ENCODE measurements at places on chromosomes 12 and 14.

DNA sequence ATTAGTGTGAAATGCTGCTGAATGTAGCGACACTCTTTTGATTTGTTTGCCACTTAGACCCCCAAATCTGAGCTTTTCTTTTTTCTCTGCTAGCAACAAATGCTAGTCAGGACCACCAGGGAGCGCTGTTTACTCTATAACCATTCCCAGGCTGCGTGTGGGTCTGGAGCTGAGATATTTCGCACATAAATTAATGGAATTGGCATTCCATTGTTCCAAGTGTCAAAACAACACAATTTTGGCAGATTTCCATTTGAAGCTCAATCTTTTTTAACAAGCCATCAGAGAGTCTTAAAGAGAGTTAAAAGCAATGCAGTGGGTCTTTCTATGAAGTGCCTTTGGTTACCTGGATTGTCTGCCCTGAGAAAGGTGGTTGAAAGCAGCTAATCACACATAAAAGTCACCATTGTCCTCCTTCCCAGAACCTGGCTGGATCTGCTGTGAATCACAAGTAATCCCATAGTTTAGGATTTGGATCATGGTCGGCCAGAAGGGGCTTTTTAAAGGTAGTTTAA lies 7.4 kb upstream of the TMEM132C start:
- DNase-seq: peak; percentile 68

GRCh38 chr14:54691525-54692283 lies 124.8 kb downstream of the SAMD4A start:
- DNase-seq: peak; percentile 63

DNA sequence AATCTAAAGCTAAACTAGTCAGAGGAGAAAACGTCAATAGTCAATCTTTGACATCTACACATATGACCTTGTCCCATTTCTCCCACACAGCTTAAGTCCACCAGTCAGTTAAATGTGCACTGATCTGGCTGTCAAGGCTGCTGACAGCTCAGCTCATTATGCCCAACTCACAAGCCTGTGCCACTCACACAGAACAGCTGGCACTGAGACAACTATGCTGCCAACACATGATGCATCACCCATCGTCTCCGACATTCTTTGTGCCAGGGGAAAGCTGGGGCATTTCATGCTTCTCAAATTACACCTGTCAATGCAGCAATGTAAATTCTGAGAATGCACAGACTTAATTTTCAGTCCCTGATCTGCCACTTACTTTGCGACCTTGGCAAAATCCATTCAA lies 25.3 kb downstream of the GNS start:
- peak; percentile 74 for DNase-seq

GRCh38 chr12:67449591-67450052 lies 180.5 kb downstream of the CAND1 start:
- no peak for DNase-seq

- no peak for DNase-seq
These were observed 248.1 kb downstream of the DPY19L2 start for GRCh38 chr12:63420206-63420644.

- no peak for DNase-seq
These were observed 43.9 kb upstream of the PCED1B start for GRCh38 chr12:47035484-47035883.

DNA sequence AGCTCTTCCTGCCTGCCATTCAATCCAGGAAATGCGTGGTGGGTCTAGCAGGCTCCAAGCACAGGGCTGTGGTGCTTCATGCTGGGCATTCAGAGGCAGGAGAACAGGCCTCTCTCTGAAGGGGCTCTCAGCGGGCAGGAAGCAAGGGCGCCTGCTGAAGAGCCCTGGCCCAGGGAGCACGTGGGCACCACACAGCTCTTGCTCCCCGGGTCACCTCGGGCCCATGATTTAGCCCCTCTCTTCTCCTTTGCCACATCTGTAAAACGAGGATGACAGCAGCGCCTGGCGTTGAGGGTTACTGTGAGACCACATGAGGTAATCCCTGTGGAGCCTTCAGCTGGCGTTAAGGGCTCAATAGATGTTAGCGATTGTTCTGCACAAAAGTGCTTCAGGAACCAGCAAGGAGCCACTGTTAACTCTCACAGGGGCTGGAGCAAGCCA lies 37.6 kb upstream of the SPTLC2 start:
- DNase-seq: no peak

DNA sequence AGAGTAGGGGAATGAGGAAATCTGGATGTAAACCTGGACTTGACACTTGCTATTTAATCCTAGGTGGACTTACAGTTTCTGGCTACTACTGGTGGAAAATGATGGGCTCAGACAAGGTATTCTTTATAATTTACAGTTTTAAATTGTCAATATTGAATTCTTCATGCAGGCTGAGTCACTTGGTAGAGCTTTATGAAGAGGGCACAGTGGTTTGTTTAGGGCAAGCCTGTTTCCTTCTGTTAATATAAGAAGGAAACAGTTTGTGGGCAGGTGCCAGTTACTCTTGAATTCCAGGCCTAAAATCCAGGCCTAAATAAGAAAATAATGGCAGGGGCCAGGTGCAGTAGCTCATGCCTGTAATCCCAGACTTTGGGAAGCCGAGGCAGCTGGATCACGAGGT lies 355.8 kb upstream of the RGS6 start:
- no peak for DNase-seq

GRCh38 chr14:88426271-88426670 lies 40.8 kb downstream of the SPATA7 start:
- DNase-seq: no peak

- no peak for DNase-seq
These were observed 213.5 kb upstream of the KRR1 start for GRCh38 chr12:75724928-75725312.

DNA sequence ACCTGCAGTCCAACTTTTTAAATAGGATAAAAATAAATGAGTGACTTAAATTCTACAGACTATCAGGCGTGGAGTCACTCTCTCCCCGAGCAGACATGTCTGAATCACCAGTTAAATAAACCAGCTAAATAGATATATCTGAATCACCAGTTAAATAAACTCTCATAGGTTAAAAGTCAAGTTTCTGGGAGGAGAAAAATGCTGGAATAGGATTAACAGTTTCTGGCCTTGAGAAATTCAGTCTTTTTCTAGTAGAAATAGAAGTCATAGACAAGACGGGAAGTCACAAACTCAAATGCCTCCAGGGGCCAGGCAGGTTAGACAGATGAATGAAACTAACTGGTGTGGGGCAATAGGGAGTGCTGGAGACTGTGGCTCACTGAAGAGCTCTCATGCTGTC lies 258.6 kb upstream of the TMEM132C start:
- no peak for DNase-seq

GRCh38 chr12:104910196-104910840 lies 47.8 kb downstream of the SLC41A2 start:
- DNase-seq: no peak

GRCh38 chr12:39443081-39443928 lies at the start of gene KIF21A:
Gene KIF21A (minus strand): TSS chr12:39443120. CDS start chr12:39442970, 150 bp downstream.
- DNase-seq: peak; percentile 94

DNA sequence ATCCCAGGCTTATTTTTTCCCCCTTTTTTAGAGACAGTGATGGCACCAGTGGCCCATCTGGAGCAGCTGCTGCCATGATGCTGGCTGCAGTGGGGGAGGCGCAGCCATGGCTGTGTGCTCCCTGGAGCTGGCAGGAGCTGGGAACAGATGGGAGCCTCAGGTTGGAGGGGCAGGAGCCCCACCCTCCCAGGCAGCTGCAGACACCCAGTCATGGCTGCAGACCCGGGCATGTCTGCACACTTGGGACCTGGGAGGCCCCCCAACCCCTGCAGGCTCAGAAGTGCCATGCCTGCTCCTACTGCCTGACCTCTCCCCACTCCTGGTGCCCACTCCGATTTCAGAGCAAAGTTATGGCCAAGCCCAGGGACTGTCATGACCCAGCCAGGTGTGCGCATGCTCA lies 25.1 kb downstream of the CDKL1 start:
- no peak for DNase-seq

GRCh38 chr14:76201162-76201561 lies 49.4 kb downstream of the GPATCH2L start:
- no peak for DNase-seq

- DNase-seq: no peak
These were observed 24.0 kb downstream of the DHX37 start for GRCh38 chr12:124964836-124965462.

DNA sequence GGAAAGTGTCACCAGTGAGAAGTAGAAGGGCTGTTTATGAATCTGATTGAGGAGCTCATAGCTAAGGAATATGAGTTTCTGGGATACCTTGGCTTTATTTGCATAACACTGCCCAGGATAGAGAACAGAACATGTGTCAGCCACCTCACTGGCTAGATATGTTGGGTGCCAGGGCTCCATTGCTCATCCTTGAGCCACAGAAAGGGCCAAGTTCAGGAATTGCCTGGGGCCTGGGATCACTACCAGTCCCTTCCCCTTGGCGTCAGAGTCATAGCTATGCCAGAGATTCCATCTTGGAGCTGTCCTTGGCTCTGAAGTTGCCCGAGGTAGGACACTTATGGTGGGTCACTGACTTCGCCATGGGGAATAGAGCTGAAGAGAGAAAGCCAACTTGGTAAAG lies 49.0 kb downstream of the IFT43 start:
- DNase-seq: no peak

DNA sequence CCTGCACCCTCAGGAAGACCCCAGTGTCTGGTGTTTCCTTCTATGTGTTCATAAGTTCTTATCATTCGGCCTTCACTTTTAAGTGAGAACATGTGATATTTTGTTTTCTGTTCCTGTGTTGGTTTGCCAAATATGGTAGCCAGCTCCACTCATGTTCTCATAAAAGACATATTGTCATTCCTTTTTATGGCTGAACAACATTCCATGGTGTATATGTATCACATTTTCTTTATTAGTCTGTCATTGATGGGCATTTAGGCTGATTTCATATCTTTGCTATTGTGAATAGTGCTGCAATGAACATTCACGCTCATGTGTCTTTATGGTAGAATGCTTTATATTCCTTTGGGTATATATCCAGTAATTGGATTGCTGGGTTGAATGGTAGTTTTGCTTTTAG lies 645.1 kb downstream of the SLC16A7 start:
- no peak for DNase-seq

- DNase-seq: no peak
These were observed 92.8 kb upstream of the TMTC2 start for GRCh38 chr12:82593901-82594396.

DNA sequence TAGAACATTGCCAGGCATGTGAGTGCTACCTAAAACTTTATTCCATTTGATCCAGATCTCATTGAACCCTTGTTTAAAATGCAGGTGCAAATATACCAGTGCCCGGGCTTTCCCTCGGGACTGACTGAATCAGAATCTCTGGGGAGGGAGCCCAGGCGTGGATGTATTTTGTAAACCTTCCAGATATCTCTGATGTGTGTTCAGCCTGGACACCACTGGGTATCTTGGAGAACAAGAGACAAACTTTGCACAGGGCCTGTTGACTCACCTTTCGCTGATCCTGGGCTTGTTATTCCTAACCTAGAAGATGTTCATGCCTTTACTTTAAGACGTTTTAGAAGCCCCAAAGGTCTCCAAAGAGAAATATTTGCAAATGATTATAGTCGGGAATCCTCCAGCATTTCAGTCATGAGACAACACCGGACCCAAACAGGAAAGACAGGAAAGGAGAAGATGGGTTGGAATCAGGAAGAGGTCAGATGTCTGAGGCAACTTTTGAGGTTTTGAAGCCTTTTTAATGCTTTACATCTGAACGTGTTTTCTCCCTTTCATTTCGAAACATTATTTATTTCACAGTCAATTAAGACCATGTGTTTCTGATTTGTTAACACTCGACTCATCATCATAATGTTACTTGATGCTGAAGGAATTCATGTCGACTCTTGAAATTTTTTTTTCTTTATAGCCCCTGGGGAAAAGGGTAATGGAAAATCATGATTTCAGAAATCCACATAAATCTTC lies 118.6 kb downstream of the PLXNC1 start:
- DNase-seq: no peak

DNA sequence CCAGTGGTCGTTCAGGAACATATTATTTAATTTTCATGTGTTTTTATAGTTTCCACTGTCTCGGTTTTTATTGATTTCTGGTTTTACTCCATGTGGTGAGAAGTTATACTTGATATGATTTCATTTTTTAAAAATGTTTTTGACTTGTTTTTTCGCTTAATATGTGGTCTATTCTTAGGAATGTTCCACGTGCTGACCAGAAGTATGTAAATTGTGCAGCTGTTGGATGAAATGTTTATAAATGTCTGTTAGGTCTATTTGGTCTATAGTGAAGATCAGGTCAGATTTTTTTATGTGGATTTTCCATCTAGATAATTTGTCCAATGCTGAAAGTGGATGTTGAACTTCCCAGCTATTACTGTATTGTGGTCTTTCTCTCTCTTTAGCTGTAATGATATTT lies 433.8 kb upstream of the MIS18BP1 start:
- no peak for DNase-seq

DNA sequence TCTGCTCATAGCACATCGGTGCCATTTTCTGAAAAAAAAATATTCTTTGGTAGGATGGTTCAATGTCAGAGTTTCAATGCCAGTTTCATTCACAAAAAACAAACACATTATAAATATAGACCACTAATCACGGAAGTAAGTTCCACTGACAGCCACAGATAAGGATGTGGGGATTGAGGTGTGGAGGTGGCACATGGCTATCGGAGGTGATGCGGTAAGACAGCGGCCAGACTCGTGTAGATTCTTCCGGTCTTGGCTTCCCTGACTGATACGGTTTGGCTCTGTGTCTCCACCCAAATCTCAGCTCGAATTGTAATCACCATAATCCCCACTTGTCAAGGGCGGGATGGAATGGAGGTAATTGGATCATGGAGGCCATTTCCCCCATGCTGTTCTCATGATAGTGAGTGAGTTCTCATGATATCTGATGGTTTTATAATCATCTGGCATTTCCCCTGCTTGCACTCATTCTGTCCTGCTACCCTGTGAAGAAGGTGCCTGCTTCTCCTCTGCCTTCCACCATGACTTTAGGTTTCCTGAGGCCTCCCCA lies 693.4 kb downstream of the VRK1 start:
- no peak for DNase-seq

DNA sequence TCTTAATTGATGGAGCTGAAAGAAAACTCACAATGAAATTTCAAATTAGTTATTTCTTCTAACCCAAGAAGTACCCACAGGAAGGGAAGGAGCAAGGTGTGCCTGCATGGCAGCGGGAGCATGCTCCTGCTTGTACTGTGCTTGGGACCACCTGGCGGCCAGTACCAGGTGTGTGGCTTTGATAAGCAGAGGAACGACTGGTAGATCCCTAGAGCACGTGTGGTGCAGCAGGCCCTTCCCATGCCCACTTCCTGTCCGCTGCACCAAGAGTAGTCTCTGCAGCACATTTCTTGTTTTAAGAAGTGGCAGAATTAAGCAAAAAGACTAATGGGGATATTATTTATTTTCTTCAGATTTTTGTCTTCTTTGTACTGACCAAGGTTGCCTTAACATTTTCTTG lies 122.3 kb upstream of the ATF1 start:
- no peak for DNase-seq

Data from putamen (tissue), 1 donor.